SJSA1 (cell line): ENCODE measurements at places on chromosomes 5 and 9.

DNA sequence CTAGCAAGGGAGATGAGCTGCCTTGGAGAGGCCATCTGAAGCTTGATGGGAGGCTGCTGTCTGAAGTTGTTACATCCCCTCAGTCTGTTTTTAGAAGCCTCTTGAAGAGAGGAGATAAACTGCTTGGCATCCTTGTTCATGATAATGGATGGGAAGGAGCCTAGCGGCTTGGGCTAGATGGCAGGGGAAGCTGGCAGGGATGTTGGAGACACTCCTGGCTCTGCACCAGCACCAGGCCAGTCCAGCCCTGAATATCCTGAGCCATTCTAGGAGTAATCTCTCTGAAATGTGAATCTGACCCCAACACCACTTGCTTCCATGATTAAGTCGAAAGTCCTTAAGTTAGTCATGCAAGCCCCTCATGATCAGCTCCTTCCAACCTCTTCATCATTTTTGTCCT lies 310.5 kb downstream of the NSG2 start:
- DNase-seq: no peak

GRCh38 chr5:37971483-37972024 lies 131.7 kb upstream of the GDNF start:
- peak; percentile 44 for DNase-seq

DNA sequence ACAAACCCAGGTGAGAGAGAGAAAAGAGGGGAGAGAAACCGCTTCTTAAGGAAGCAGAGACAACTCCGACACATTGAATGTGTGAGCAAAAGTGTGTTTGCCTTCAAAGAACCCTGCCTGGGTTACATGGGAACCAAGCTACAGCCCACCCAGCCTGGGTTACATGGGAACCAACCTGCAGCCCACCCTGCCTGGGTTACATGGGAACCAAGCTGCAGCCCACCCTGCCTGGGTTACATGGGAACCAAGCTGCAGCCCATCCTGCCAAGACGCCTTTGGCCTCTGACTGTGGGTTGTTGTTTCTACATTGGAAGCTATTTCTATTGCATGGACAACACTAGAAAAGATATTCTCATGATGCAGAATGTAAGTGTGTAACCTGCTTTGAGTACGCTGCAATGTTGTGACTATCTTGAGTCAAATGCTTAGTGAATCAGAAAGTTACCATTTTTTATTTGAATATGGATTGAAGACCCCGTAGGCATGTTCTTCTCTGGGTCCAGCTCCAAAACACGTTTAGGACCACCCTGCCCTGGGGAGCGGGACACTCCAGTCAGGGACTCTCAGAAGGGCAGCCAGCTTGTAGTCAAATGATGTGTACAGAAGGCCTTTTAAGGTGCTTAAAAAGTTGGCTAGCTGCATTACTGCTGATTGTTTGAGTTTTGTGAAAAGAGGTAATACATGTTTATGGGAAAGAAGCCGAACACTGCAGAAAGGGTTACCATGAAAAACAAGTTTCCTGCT lies 39.1 kb upstream of the UNC5A start:
- no peak for DNase-seq

DNA sequence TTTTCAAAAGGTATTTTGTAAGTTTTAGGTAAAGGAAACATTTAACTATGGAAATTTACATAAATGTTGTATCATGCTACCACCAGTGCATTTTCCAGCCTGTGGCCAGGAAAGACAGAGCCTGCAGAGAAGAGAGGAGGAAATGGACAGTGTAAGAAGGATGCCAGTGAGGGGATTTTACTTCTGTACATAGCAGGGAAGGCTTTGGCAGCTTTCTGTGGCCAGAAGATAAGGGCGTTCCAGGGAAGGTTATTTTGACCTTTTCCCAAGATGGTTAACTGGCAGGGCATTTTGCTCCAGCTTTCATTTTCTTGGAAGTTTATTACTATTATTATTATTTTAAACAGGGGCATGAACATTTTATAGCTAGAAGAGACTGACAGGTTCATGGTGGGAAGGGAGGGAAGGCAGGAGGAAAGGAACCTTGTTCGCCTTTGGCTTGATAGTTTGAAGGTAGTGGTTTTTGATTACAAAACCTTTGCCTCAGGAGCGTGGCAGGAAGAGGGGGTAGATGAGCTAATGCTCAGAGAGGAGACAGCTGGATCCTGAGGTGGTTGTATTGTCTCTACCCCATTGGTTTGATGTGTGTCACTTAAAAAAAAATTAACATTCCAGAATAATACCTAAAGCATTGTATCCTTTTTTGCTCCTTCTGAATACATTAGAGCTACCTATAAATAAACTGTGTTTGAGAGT lies 4.1 kb downstream of the ISOC1 start:
- DNase-seq: no peak

DNA sequence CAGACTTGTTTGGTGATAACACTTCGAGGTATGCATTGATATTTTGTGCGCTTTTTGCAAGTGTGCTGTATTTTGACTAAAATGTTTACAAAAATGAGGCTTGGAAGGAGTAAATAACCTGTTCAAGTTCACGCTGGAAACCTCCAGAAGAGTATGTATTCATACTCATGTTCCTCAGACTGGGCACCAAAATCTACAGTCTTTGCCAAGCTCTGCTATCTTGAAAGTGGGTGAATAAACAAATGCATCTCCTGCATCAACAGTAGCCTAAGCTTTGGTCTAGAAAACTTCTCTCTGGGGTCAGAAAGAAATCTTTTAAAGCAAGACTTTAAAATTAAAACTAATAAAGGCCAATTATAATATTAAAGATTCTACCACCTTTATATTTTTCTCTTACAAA lies 157.9 kb downstream of the TRPM3 start:
- DNase-seq: no peak
